ENCODE measurements at places on chromosomes 5 and 9.
A peak's percentile ranks its signal among the peaks of the same experiment; 100 is the strongest.

GRCh38 chr9:99445371-99445891 lies 223.3 kb downstream of the SEC61B start:
- peak; percentile 68 for DNase-seq

- no peak for DNase-seq
Measured at GRCh38 chr5:148831590-148832565, 5.5 kb downstream of the ADRB2 start.

- no peak for DNase-seq
Measured at GRCh38 chr9:99118782-99119466, 14.0 kb downstream of the TGFBR1 start.

DNA sequence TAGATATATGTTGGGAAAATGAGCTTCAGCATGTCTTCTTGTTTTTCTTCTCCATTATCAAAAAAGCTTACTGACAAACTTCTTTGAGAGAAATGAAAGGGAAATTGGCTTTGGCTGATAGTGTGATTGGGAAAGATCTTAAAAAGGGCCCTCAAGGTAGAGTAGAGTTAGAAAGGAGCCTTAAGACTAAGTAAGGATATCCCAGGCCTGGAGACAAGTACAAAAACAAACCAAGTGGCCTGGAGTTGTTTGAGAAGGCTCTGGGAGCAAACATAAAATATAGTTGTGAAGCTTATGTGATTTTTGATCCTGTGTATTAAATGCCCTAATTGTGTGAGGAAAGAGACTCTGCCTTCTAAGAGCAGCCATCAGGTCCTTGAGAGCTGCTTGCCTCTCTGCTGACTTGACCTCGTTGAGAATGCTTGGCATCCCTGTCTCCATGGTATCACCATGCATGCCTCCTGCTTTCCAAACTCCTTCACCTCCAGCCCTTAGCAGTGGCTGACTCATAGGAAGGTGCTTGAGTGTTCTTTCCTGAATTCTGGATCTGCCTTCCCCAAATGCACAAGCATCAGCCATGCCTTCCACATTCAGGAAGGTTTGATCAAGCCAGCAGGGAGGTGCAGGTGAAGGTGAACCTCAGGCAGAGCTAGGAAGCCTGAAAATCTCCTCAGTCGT lies 78.9 kb downstream of the SMARCA2 start:
- DNase-seq, result no peak

GRCh38 chr5:57277085-57277484 lies 103.2 kb downstream of the GPBP1 start:
- no peak for DNase-seq

- no peak for DNase-seq
Measured at GRCh38 chr5:139955053-139955605, 88.0 kb downstream of the NRG2 start.

DNA sequence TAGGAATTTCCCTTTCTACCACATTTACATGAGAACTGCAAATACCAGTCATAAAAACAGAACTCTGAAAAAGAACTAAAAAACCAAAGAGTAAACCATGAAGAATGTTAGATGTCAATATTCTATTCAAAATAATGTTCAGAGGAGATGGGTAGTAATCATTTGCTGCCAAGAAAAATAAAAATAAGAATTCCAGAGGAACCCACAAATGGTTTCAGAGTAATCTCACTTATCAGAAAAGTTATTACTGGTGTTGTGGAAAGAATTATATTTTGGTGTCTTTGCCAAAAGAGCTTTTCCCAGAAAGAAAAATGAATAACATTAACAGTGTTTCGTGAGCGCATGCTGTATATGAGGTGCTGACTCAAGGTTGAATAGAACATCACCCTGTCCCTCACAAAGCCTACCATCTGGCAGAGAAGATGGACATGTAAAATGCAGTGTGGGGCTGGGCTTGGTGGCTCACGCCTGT lies 35.6 kb downstream of the GPR21 start:
- DNase-seq, result peak; percentile 92

- DNase-seq, result no peak
Measured at GRCh38 chr5:150394912-150395687, 17.6 kb downstream of the CD74 start.

DNA sequence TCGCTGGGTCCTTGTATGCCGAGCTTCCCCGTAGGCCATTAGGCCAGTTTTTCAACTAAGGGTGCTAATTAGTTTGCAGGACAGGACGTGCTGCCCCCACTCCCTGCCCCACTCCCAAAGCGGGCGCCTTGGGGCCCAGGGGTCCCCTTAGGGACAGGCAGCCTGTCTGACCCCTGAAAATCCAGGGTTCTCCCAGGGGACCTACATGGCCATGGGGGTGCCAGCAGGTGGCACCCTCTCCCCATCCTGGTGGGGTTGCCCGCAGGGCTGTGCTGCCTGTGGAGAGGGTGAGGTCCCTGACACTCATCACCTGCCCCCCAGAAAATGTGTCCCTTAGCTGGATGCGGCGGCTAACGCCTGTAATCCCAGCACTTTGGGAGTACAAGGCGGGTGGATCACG lies 8.5 kb upstream of the CCDC187 start:
- no peak for DNase-seq

- no peak for DNase-seq
Measured at GRCh38 chr9:38278457-38278856, 114.0 kb upstream of the ALDH1B1 start.

DNA sequence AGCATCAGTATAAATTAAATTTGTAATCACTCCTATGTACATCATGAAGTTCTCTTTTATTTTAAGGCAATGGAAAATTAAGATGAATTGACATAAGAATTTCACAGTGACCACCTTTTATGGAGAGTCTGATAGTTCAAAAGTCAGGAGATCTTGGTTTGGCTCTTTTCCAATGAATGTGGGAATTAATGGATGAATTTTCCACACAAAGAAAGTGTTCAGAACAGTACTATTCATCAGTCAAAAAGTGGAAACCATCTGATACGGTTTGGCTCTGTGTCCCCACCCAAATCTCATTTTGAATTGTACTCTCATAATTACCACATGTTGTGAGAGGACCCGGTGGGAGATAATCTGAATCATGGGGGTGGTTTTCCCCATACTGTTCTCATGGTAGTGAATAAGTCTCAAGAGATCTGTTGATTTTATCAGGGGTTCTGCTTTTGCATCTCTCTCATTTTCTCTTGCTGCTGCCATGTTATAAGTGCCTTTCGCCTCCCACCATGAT lies 24.5 kb downstream of the CCDC125 start:
- no peak for DNase-seq

GRCh38 chr5:96936431-96937320 lies 796 bp downstream of the LNPEP start:
- DNase-seq, result no peak

DNA sequence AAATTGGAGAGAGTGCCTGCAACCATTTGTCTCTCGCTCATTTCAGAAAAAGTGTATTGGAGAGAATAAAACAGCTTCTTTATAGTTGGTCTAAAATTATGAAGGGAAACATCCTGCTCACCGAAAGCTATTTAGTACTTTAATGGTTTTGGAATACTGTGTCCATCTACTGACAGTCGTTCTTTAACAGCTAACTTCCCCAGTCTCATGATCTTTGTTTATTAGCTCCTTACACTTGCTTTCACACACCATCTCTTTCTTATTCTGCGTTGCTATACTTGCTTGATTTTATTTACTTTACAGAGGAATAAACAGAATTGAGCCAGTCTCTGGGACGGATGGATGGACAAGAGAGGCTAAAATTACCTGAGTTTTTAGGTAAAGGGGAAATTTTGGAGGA lies 229.3 kb downstream of the CCDC171 start:
- no peak for DNase-seq

All from AG09319 (cell line).